Stimulated activated CD8-positive, alpha-beta memory T cell treated with anti-CD3 and anti-CD28 coated beads, Interleukin-7, amount 100 ng/mL, for 24 hours (primary cell): ENCODE measurements at places on chromosomes 5 and 9.

DNA sequence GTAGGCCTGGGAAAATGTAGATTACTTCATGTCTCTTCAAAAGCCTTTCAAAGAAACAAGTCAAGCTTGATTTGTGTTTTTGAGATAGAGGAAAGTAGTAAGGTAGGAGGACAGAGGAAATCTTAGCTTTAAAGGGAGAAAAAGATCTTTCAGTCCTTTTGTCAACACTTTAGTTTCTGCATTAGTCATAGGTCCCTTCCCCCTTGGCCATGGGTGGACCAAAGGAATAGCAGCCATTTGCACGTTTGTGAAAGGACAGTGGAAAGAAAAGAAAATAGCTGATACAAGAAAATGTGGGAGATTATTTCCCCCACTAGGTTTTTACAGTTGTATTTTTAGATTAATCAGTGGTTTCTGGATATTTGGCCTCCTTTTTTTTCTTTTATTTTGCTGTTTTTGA is 121.9 kb upstream of the GRHPR start:
- no peak for DNase-seq

- DNase-seq = no peak
These were observed 11.0 kb upstream of the ABLIM3 start for GRCh38 chr5:149130121-149130914.

- no peak for DNase-seq
These were observed 15.7 kb downstream of the TMC1 start for GRCh38 chr9:72537011-72537545.

DNA sequence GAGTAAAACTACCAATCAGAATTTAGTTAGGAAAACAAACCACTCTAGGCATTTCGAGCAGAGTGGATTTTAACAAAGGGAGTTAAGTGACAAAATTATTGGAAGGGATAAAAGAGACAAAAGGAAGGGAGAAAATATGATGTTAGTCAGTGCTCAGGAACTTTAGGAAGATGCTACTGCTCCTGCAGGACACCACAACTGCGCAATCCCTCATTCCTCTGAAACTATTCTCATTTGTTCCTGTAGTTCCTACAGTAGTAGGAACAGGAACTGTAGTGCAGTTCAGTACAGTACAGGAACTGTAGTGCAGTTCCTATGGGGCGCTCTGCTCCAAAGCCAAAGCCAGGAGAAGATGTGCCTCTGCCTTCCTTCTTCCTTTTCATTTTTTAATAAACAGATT is 29.9 kb upstream of the MEGF10 start:
- DNase-seq = no peak

- DNase-seq = no peak
These were observed 14.6 kb upstream of the DDX41 start for GRCh38 chr5:177531209-177531940.

DNA sequence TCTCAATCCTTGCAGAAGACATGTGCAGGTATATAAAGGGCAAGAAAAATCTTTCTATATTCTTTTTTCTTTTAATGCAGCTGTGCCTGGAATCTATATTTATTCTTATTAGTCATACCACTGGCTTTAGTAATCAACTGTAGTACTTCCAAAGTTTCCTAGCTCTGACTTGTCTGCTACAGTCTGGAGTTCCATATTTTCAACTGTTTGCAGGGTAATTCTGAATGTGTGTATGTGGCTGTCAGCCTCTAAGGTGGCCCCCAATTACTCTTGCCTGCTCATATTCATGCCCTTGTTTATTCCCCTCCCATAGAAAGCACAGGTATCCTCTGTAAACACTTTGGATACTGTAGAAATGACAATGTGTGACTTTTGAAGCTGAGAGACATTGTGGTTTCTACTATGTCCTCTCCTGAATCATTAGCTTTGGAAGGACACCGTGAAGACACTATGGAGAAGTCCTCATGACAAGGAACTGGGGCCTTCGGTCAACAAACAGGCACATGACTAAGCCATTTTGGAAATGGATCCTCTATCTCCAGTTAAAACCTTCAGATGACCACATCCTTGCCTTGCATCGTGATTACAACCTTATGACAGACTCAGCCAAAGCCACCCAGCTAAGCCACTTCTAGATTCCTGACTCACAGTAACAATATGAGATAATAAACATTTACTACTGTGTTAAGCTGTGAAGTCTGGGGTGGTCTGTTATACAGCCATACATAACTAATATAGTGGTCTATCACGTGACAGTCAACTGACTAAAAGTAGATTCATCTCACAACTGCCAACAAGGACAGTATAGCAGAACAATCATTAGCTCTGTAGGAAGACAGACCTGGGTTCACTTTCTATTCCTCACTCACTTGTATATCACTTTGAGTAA is 49.5 kb upstream of the SUSD1 start:
- no peak for DNase-seq

- DNase-seq = no peak
These were observed 128.8 kb downstream of the ROR2 start for GRCh38 chr9:91820949-91821880.

GRCh38 chr5:67434466-67434865 is 237.9 kb upstream of the CD180 start:
- no peak for DNase-seq

- no peak for DNase-seq
These were observed 34.1 kb downstream of the ZNF483 start for GRCh38 chr9:111559000-111559610.

DNA sequence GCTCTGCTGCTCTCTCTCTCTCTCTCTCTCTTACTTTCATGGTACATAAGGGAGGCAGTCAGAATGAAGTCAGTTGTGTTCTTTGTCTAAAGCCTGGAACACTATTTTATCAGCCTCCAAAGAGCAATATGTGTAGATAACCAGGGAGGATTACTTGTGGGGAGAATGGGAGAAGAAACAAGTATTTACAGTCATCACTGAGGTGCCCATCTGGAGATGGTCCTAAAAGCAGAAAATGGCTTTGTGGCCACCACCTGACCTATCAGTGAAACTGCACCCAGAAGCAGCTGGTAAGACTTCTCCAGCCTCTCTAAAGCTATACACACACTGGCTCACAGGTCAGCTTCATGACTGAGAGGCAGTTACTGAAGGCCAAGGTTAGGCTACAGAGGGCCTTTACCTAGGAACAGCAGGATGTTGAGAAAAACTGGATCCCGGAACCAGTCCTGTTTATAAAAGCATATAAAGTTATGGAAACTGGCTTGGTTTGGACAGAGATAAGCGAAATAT is 75.1 kb downstream of the MRPS27 start:
- no peak for DNase-seq

DNA sequence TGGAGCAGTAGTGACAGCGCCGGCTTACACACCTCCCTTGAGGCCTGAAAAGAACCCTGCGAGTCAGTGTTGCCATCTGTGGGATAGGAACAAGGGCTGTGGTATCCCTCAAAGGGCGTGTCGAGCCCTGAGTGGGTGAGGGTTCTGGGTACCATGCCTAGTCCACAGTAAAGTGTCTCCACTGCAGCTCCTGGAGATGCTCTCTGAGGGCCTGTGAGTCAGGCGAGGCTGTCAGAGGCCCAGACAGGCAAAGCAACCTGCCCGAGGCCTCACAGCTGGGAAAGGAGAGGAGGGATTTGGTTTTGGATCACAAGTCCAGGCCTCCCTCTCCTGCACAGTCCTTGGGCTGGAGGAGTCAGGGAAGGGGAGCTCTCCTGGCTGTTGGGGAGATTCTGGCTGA is 6.1 kb downstream of the PRRX2 start:
- no peak for DNase-seq

GRCh38 chr9:2874001-2874750 is 30.3 kb upstream of the PUM3 start:
- DNase-seq = no peak

DNA sequence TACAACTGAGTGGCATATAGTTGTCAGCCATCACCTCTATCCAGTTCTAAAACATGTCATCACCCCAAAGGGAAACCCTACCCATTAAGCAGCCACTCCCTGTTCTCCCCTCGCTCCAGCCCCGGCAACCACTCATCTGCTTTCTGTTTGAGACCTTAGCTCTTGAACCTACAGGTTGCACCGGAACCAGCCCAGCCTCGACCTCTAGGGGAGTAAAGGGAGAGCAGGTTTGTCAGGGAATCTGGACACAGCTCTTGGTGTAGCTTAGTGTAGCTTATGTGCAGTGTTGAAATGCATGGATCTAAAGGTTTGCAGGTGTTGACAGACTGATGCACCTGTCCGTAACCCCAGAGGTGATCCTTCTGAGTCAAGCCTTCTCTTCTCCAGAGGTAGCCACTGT is 30.0 kb downstream of the NEURL1B start:
- DNase-seq = no peak
